Activated CD8-positive, alpha-beta memory T cell treated with anti-CD3 and anti-CD28 coated beads, Interleukin-2, amount 10 ng/mL, durations not matched to agents 7 days and 5 days (primary cell): ENCODE measurements at places on chromosomes 3 and 15. TPM values are rescaled to one million over a fixed set of nuclear protein-coding genes. Genes with fewer than 3 reads are reported as not detected.

The GRAMD2A gene
- total RNA-seq = not detected

GRCh38 chr15:38814891-38815290 is 250.3 kb upstream of the RASGRP1 start:
- no peak for DNase-seq

DNA sequence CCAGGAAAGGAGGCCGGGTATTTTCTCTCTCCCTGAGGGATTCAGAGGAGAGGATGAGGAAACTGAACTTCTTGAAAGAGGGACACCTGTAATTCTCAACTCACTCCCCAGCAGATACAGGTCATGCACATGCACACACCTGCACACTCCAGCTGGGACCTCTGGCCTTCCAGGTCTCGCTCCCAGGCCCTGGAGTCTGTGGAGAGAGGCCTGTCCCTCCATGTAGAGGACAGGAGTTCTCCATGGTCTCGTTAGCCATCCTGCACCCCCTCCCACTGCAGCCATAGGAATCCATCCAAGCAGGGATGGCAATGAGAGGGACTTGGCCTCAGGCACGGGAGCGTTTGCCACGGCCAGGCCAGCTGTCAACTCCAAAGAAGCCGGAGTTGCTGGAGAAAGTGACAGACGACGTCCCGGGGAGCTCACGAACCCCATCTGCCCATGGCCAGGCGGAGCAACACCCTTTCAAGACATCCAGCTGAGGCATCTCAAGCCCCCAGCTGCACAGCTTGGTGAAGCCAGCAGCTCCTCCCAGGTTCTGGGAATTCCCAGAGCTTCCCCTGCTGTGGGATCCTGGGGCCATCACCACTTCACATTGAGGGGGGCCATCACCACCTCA is 223.3 kb downstream of the UACA start:
- DNase-seq = peak; percentile 28

- DNase-seq = peak; percentile 85
Observed at GRCh38 chr3:60010781-60011180, 961.0 kb upstream of the CFAP20DC start.

DNA sequence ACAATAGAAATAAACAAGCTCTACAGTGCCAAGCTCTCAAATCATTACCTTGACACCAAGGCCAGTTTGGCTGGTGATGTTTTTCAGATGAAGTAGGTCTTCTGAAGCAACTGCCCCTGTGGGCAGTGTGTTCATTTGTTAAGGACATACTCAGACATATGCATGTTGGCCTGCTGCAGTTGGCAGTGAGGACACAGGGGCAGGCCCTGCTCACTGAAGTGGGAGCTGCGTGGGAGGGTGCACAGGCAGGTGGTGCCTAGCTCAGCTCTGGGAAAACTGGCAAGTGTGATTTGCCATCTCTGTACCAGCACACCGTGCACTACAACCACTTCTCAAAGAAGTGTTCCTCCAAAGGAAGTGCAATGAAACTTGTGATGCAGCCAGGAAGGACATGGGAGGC is 28.5 kb upstream of the SNRK start:
- no peak for DNase-seq

DNA sequence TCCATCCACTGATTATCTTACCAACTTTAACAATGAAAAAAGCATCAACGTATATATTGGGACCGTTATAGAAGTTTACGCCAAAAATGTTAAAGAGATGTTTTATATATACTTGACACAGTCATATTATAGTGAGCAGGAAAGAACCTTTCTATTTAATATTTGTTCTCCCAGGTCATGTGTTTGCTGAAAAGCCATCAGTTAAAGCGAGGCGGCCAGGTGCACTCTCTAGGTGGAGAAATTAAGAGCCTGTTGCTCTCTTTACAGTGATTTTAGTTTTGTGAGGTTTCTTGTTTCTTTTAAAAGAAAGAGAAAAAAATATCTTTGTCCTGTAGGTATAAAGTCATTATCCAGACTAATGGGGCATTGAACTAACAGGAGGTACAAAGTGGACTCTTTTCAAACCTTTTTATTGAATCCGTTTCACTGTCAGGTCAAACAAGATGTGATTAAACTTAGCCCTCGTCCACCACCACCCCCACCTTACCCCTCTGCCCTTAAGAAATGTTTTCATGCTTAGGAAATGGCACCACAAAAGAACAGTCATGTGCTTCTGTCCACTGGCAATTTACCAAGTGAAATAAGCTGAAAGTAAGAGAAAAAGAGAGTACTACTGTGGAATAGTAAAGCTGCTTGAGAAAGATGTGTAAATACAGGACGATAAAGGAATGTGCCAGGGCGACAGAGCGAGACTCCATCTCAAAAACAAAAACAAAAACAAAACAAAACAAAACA is 279.9 kb downstream of the PTPRG start:
- DNase-seq = no peak

- no peak for DNase-seq
Observed at GRCh38 chr15:39914977-39915376, 5.1 kb downstream of the GPR176 start.
